ENCODE measurements at places on chromosomes 3 and 15.

GRCh38 chr15:40368719-40369473 lies 10.9 kb downstream of the DISP2 start:
- DNase-seq, result no peak

DNA sequence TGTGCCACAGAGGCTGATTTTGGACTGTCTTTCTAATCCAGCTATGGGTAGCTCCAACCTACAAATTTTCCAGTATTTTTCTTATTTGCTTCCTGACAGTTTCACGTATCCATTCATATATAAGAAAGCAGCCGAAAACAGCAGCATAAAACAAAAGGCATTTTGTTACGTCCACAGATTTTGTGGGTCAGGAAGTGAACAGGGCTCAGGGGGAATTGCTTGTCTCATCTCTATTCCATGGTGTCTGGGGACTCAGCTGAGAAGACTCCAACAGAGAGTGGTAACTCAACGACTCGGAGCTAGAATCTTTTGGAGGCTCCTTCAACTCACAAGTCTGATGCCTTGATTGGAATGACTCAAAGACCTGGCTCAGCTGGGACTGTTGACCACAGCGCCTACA lies 11.7 kb upstream of the SAMMSON start:
- no peak for DNase-seq

DNA sequence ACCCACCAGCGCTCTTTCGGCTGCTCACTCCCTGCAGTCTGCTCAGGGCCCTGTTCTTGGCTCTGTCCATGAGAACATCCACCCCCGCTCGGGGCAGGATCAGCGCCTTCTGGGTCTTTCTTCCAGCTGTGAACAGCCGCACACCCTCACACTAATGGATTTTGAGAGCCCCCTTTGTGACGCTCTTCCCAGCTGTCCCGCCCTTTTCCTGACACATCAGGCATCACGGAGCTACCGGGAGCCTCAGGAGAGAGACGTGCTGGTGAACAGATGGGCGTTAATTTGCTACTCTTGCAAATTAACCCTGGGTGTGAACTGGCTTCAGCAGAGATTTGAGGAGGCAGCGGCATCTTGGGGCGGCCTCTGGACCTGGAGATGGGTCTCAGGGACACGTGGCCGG lies 113.0 kb downstream of the TMEM266 start:
- no peak for DNase-seq

DNA sequence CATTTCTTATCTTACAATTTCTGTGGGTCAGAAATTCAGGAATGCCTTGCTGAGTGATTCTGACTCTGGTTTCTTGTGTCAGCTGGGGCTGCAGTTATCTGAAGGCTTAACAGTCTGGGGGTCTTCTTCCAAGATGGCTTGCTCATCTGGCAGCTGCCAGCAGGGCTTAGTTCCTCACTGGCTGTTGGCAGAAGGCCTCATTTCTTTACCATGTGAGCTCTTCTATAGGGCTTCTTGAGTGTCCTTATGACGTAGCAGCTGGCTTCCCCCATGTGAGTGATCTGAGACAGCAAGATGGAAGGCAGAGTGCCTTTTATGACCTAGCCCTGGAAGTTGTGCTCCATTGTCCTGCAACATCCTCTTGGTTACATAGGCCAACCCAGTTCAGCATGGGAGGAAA lies 82.0 kb upstream of the PDZRN3 start:
- DNase-seq, result no peak

GRCh38 chr3:37477275-37477674 lies 302.9 kb upstream of the LRRFIP2 start:
- no peak for DNase-seq

DNA sequence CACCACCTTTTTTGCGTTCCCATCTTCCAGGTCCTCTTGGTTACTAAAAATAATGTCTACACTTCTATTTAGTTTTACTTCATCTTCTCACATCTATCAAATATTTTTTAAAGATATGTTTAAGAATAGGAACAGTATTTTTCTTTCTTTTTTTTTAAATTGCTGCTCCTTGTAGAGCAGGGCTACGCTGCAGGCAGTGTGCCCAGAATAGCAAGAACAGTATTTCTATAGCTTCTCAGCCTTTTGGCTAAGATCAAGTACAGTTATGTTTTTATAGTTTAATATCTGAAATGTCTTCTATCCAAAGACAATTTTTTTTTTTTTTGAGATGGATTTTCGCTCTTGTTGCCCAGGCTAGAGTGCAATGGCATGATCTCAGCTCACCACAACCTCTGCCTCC lies 73.0 kb downstream of the MYO9A start:
- no peak for DNase-seq
